ENCODE measurements at places on chromosomes 2 and 18.

- DNase-seq = no peak
These were observed 56.6 kb upstream of the SETBP1 start for GRCh38 chr18:44624052-44624451.

DNA sequence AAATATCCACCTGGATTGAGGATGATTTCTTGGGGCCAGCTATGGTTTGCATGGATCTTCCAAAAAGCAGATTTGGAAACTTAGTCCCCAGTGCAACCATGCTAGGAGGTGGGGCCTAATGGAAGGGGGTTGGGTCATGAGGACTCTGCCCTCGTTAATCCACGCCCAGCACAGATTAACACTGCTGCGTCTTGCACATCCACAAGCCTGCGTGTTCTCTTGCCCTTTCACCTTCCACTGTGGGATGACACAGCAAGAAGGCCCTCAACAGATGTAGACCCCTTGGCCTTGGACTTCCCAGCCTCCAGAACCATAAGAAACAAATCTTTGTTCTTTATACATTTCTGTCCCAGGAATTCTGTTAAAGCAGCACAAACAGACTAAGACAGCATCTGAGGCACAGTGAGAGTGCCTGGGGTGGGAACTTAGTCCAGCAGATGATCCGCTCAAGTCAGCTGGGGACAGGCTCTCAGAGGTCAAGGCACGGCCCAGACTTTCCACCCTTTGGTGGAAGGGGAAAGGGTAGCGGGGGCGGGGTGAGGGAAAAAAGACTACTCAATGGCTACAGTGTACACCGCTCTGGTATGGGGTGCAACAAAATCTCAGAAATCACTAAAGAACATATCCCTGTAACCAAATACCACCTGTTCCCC is 2.4 kb downstream of the RAB17 start:
- DNase-seq = no peak

- DNase-seq = no peak
These were observed 110.3 kb downstream of the PRPF40A start for GRCh38 chr2:152606941-152607340.

DNA sequence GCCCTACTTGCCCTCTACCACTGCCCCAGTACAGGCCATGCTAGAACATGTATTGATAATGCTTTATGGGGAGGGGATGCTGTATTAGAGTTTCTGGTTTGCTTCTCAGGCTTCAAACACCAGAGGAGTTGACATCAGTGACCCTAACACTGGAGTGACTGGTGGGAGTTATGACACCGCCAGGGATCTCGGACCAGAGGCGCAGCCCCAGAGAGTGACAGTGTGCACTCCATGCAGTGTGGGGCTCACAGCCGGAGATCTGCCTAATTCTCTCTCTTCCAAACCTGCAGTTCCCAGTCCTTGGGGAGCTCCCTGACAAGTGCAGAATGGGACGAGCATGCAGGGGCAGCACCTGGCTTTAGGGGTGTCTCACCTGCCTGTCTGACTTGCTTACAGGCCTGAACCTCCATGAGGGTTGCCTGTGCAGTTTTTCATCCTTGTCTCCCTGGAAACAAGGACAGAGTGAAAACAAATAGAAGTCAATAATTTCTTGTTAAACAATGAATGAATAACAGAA is 244.9 kb upstream of the MYT1L start:
- DNase-seq = no peak

GRCh38 chr2:58991357-58991756 is 750.2 kb upstream of the FANCL start:
- DNase-seq = no peak

DNA sequence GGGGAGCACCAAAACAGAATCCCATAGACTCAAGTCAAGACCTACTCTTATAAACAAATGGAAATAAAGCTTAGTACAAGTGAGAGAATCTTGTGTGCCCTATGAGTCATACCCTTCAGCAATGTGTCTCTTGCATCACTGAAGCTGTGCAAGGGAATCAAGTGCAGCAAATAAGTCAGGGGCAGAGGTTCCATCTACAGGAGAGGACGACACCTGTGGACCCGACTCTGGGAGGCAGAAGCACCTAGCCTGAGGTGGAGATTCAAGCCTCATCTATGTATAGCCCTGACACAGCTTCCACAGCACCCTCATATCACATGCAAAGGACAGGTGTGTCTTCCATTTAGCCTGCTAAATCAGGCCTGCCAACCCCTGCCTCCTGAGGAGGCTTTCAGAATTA is 298.2 kb downstream of the CNTNAP5 start:
- no peak for DNase-seq

DNA sequence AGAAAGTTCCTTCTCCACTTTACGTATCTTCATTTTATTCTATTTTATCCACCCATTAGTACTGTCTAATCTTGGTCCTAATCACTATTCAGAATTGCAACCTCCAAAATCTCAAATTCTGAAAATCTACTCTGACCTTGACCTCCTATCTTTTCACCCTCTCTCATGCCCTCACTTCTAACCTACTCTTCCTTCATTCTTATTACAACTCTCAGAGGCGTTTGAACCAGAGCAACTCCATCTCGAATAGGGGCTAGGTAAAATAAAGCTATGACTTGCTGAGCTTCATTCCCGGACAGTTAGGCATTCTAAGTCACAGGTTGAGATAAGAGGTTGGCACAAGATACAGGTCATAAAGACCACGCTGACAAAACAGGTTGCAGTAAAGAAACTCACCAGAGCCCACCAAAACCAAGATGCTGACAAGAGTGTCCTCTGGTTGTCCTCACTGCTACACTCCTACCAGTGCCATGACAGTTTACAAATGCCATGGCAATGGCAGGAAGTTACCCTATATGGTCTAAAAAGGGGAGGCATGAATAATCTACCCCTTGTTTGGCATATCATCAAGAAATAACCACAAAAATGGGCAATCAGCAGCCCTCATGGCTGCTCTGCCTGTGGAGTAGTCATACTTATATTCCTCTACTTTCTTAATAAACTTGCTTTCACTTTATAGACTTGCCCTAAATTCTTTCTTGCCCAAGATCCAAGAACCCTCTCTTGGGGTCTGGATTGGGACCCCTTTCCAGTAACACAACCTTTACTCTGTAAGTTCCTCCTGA is 11.4 kb downstream of the CCDC88A start:
- DNase-seq = no peak

DNA sequence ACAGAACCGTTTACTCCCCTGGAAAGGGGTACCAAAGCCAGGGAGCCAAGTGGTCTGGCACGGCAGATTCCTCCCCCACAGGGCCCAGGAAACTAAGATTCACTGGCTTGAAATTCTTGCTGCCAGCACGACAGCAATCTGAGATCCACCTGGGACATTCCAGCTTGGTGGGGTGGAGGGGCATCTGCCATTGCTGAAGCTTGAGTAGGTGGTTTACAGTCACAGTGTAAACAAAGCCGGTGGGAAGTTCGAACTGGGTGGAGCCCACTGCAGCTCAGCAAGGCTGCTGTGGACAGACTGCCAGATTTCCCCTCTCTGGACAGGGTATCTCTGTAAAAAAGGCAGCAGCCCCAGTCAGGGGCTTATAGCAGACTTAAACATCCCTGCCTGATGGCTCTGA is 901.7 kb upstream of the LRRTM1 start:
- no peak for DNase-seq

GRCh38 chr2:84427235-84428138 is 31.6 kb downstream of the SUCLG1 start:
- DNase-seq = no peak

DNA sequence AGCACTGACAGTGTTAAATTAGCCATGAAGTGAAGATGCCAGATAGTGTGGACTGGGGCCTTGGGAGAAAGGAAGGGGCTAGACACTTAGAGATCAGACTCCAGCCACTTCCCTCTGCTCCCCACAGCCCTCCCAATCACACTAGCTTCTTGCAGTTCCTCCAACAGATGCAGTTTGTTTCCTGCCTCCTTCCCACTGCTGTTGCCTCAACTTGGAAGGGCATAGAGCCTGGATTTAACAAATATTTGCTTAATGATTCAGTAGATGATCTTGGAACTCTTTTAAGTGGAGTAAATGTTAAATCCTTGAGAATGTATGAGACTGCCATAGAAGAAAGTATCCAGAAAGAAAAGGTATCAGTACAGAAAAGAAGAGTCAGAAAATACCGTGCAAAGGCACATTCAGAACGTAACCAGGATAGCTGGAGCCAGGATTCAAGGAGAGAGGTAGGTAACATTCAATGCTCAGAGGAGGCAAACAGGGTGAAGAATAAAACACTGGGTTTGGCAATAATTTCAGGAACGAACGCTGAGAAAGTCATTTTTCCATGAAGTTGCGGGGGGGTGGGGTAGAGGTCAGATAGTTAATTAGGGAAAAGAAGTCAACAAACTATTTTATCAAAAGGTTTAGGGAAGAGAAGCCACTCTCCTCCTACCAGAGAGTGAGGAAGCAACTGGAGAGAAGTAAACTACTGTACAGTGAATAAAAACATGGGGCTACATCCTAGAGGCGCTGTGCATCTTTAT is 1.3 kb upstream of the BZW1 start:
- DNase-seq = no peak

GRCh38 chr2:154375579-154375931 is 322.9 kb upstream of the KCNJ3 start:
- DNase-seq = no peak

GRCh38 chr2:184304006-184304405 is 294.3 kb upstream of the ZNF804A start:
- no peak for DNase-seq

DNA sequence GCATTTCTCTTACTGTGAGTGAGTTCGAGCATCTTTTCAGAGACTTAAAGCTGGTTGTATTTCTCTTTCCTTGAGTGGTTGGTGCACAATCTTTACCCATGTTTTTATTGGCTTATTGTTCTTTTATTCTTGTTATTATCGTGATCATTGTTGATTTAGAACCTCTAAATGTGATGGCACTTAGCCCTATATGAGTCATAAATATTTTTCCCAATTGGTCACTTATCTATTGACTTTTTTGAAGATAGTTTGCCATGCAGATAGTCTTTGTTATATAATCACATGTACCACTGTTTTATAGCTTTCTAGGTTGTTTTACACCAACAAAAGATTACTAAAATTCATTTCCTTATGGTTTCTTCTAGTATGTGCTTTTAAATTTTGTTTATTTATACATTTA is 141.6 kb upstream of the MSH6 start:
- DNase-seq = no peak

- no peak for DNase-seq
These were observed 510.1 kb downstream of the DCC start for GRCh38 chr18:52850031-52850560.

- no peak for DNase-seq
These were observed 25.8 kb downstream of the NEDD4L start for GRCh38 chr18:58069721-58070292.

DNA sequence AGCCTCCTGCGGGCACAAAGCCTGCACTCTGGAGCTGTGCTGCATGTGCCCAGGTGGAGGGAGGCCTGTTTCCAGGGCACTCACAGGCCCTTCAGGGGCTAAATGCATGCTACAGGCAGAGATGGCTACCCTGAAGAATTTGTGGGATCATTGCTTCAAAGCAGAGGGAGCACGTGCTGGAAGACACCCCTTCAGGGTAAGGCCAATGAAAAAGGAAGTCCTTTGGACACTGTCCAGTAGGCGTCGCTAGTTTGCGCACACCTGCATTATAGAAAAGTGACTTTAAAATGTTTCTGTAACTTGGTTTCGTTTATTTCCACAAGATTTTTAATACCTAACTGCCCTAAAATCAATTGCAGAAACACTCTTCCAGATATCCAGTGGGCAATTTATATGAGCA is 325.3 kb downstream of the ZNF516 start:
- no peak for DNase-seq

DNA sequence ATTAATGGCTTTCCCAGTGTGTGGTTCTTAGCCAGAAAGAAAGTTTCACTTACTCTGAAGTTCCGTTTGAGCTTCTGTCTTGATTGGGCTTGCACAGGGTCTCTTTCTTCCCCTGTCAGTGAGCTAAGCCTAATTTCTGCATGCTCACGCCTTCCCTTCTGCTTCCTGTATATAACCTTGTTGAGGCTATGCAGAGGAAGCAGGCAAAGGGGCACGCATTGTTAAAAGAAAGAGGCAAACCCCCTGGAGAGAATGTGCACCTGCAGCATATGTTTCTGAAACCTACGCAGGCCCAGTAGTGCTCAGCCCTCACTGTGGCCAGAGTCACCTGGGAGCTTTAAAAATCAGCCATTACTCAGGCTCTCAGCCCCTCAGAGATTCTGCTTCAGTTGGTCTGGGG is 14.5 kb upstream of the PLA2R1 start:
- DNase-seq = no peak

GRCh38 chr2:103739921-103740320 is 978.1 kb downstream of the TMEM182 start:
- DNase-seq = no peak

DNA sequence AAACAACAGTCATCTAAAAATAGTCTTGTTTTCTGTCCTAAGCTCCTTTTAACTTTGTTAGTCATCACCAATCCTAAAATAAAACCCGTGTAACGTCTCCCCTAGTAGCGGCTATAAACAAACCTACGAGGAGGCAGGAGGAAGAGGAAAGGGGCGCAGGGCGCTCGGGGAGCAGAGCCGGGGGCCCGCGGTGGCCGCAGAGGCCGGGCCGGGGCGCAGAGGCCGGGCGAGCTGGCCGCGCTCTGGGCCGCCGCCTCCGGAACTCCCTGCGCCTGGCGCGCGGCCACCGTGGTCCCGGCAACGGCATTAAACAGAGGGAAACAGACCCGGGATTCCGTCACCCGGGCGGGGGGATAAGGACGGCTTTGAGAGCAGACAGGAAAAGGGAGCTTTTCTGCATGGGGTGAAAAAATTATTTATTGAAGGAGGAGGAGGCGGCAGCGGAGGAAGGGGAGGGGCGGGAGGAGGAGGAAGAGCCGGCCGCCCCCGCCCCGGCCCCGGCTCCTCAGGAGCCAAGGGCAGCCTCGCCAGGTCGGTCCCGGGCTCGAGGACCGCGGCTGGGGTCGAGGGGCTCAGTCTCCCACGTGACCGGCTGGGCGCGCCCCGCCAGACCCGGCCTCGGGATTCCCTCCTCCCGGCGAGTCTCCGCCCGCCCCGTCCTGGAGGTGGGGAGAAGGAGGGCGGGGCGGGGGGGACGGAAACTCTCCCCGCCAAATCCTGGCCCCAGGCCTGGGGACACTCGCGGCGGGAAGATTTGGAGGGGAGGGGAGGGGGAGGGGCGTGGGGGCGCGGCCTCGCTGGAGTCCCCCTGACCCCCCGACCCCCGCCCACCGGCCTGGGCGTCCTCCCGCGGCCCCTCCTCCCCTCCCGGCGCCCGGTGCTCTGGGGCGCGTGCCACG is 1.8 kb upstream of the NFATC1 start:
- DNase-seq = peak; percentile 46

- no peak for DNase-seq
These were observed 1.4 kb downstream of the LYG1 start for GRCh38 chr2:99299580-99299979.
